Right lobe of liver (tissue), 6 donors: ENCODE measurements at places on chromosomes 4 and X. TPM values are rescaled to one million over a fixed set of nuclear protein-coding genes. Genes with fewer than 3 reads are reported as not detected.

Gene TBC1D8B
- 7.3 TPM for total RNA-seq

Gene HS3ST1
- total RNA-seq, result 0.11 TPM

Gene REST
- 10.6 TPM for total RNA-seq

Gene FGF16
- not detected for total RNA-seq

- H3K36me3 ChIP-seq, result no peaks in the 10 kb centered on the region
- no peaks in the 10 kb centered on the region for H3K27me3 ChIP-seq
- no peak overlapping the region for H3K27ac ChIP-seq
- no peak for DNase-seq
Measured at GRCh38 chr4:141153751-141154510, 20.7 kb upstream of the RNF150 start.

DNA sequence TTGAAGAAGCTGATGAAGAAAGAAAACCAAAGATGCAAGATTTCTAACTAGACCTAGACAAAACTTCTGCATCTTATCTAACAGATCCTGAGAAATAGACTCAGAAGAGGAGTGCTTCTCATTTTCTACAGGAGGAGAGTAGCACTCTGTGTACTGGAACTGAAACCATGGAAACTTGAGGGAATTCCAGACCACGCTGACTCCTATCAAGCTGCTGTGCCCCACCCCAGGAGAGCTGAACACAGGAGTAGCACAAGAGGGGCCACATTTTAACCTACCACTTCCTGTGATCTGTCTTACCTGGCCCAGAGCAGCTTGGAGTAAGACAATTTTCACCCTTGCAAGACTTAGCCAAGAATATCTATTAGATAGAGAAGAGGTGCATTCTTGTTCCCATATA lies 248.9 kb downstream of the SCFD2 start:
- H3K4me3 ChIP-seq, result no peak overlapping the region
- DNase-seq, result no peak
- no peaks in the 10 kb centered on the region for H3K36me3 ChIP-seq
- no peaks in the 10 kb centered on the region for H3K27me3 ChIP-seq
- H3K27ac ChIP-seq, result no peak overlapping the region

GRCh38 chrX:38060331-38060878 lies 54.1 kb downstream of the SYTL5 start:
- H3K4me1 ChIP-seq, result no peaks in the 10 kb centered on the region
- H3K4me3 ChIP-seq, result no peak overlapping the region
- H3K36me3 ChIP-seq, result no peaks in the 10 kb centered on the region

- H3K27me3 ChIP-seq, result no peaks in the 10 kb centered on the region
- DNase-seq, result no peak
- no peaks in the 10 kb centered on the region for H3K4me1 ChIP-seq
- no peaks in the 10 kb centered on the region for H3K36me3 ChIP-seq
Measured at GRCh38 chrX:78574306-78574705, 84.8 kb downstream of the RTL3 start.

DNA sequence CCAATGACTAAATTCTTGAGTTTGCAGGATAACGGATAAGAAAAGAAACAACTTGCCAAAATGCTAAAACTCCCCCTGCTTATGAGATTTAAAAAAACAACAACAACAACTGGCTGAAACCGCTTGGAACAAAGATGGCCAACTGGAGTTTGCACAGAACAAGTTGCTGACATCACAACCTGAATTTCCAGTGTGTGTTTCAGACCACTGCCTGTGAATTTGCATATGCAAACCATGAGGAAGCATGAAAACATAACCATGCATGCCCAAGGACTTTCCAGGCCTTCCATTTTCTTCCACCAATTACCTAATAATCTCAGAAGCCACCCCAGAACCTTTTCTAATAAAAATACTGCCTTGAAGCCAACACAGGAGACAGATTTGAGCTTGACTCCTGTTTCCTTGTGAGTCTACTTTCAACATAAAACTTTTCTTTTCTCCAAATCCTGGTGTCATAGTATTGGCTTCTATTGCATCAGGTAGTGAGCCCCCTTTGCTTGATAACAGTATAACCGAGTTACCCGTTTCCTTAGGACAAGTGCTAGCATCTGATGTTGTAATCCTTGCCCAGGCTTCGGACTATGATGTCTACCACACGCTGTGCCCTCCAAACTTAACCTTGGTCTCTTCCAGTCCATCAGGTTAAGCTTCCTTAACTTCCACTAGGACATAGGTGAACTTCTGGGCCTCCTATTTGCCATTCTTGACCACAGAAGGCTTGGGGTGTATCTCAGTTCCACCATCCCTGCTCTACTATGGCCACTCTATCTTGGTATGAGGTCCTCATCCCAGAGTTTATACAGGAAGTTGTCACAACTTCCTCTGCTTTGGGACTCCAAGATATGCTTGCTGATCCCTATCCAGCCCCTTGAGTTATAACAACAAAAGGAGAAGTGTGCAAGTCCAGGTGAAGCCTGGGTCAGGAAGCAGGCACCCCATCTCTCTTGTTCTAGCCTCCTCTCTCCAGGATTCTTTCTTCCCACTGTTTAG lies 385.5 kb upstream of the INTU start:
- H3K27ac ChIP-seq, result no peak overlapping the region
- no peaks in the 10 kb centered on the region for H3K27me3 ChIP-seq
- H3K4me3 ChIP-seq, result no peak overlapping the region
- no peaks in the 10 kb centered on the region for H3K4me1 ChIP-seq
- no peaks in the 10 kb centered on the region for H3K36me3 ChIP-seq

GRCh38 chr4:52641854-52642563 lies 17.1 kb downstream of the USP46 start:
- no peaks in the 10 kb centered on the region for H3K36me3 ChIP-seq
- H3K27ac ChIP-seq, result no peak overlapping the region
- no peaks in the 10 kb centered on the region for H3K27me3 ChIP-seq
- H3K4me3 ChIP-seq, result no peak overlapping the region
- H3K4me1 ChIP-seq, result no peaks in the 10 kb centered on the region

- no peaks in the 10 kb centered on the region for H3K36me3 ChIP-seq
- no peaks in the 10 kb centered on the region for H3K4me1 ChIP-seq
- H3K27ac ChIP-seq, result no peak overlapping the region
Measured at GRCh38 chr4:9685692-9686091, 95.7 kb upstream of the DRD5 start.
